ENCODE measurements at places on chromosomes 7 and 10. TPM values are rescaled to one million over a fixed set of nuclear protein-coding genes. Genes with fewer than 3 reads are reported as not detected.

- no peak for DNase-seq
These were observed 484.6 kb downstream of the GATA3 start for GRCh38 chr10:8539056-8539455.

DNA sequence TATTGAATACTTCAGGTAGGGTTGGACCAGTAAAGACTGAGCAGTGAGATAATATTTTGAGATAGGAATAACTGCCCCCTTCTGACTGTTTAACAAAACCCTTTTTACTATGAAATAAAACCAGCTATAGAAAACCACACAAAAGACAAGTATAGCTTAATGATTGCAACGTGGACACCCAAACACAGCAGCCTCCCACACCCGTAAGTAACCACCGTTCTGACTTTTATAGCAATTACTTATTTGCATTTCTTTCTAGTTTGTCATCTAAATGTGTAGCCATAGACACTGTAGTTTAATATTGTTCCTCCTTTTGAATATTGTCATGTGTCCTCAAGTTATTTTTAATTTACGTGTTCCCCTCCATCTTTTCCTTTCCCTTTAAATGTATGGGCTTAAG, 42.9 kb upstream of the SYPL1 start:
- DNase-seq, result no peak

DNA sequence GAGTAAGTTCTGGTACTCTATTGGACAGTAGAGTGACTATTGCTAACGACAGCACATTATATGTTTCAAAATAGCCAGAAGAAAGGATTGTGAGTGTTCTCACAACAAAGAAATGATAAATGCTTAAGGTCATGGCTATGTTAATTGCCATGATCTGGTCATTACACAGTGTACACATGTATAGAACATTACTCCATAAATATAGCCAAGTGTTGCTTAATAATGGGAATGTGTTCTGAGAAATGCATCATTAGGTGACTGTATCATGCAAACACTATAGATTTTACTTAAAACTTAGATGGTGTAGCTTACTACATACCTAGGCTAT, 19.6 kb downstream of the EPC1 start:
- DNase-seq, result no peak

DNA sequence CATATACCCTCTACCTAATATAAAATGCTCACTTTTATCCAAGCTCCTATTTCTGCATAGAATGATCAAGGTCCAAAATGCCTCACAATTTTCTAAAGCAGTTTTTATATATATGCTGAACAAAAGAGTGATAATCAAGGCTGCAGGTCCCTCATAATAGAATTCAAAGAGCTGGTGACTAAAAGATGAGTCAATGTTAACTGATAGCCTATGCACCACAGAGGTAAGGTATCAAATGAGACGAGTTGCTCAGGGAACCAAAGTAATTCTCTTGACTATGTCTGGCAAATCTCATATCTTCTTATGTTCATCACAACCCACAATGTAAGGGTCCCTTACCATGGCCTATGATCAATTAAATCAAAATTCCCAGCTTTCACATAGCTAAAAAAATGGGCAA, 15.2 kb downstream of the PDZD8 start:
- DNase-seq, result no peak

GRCh38 chr7:99380823-99381663, 6.5 kb downstream of the ARPC1B start:
- DNase-seq, result no peak

DNA sequence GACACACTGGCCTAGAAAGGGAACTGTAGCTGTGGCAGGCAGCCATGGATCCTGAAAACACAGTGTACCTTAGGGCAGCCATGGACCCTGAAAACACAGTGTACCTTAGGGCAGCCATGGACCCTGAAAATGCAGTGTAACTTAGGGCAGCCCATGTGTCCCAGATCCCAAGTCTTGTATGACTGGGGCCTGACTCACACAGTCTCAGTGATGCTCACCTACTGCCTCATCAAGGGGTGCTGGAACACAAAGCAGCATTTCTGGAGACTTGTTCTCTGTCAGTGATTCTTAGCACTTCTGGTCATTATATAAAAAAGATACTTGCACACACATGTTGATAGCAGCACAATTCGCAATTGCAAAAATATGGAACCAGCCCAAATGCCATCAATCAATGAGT, 70.2 kb upstream of the LAMB4 start:
- no peak for DNase-seq

GRCh38 chr7:74031403-74032190, 3.6 kb downstream of the ELN start:
- no peak for DNase-seq

DNA sequence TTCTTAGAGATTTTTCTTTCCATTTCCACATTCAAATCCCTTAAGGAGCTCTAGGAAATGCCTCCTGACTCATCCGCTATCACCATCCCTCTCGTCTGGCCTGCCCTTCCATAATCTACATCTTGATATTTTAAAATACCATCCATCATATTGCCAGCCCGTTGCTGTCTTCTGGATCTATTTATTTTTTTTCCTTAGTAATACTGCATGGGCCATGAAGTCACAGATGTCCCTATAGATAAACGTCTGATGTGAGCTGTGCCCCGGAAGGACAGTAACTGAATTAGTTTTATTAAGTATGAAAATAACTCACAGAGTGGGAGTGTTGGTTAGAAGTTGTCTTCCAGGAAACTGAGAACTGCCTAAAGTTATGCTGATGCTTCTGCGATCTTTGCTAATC, 76.2 kb downstream of the KLF6 start:
- no peak for DNase-seq

GRCh38 chr10:12724807-12725579, 276.5 kb downstream of the CCDC3 start:
- DNase-seq, result no peak

DNA sequence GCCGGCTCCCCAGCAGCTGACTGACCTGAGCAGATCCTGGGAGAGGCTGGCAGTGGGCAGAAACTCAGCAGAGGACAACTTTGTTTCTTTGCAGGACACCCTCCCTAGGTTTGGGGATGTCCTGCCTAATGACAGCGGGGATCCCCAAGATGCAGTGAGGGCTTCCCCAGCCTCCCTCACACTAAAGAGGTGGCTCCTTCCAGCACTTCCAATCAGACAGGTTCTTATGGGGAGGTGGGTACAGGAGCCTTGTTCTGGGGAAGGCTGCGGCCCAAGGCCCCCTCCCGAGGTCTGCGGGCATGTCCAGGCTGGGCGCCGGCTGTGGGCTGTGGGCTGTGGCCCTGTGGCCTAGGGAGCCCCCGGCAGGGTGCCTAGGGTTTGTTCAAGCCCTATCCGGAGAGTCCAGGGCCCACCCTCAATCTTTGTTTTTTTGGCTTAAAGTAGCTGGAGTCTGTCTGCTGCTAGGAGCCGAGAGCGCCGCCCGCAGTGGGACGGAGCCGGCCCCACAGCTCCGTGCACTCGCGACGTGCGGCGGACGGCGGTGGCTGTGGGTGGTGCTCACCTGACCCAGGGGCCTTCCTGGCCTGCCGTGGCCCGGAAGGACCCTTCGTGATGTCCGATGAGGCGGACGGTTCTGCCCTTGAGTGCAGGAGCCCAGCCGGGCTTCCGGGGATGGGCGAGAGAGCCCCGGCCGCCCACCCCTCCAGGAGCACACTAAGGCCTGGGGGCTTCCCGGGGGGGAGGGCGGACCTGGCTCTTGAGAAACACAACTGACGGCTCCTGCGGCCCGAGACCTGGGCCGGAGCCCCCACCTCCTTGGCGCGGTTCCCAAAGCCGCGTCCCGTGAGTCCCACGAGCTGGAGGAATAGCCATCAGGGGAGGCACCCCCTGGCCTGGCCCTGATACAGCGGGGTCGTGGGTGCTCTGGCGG, 57.2 kb downstream of the PDGFA start:
- no peak for DNase-seq

The SFTPA1 gene
- not detected for total RNA-seq

The NEUROG3 gene
- total RNA-seq, result not detected

The UCN3 gene
- not detected for total RNA-seq

The RHOBTB1 gene
- total RNA-seq, result 29.1 TPM

The DRGX gene
- total RNA-seq, result not detected

The SKIDA1 gene
- total RNA-seq, result 0.46 TPM
